ENCODE measurements at places on chromosomes 4 and X. TPM values are rescaled to one million over a fixed set of nuclear protein-coding genes. Genes with fewer than 3 reads are reported as not detected.
A peak's percentile ranks its signal among the peaks of the same experiment; 100 is the strongest.

- no peaks in the 10 kb centered on the region for H3K4me1 ChIP-seq
- no peak overlapping the region for H3K4me3 ChIP-seq
- no peaks in the 10 kb centered on the region for H3K36me3 ChIP-seq
- DNase-seq: no peak
- no peaks in the 10 kb centered on the region for H3K27me3 ChIP-seq
Measured at GRCh38 chr4:59612235-59612634, 1587.9 kb upstream of the ADGRL3 start.

GRCh38 chrX:106897259-106897658 is 5.9 kb downstream of the RIPPLY1 start:
- H3K4me1 ChIP-seq: no peaks in the 10 kb centered on the region
- DNase-seq: no peak

- peak overlapping the region; percentile 44 for H3K27ac ChIP-seq
- peaks cover 2% of the 10 kb centered on the region for H3K27me3 ChIP-seq
- H3K4me3 ChIP-seq: peak overlapping the region; percentile 68
- DNase-seq: no peak
- H3K36me3 ChIP-seq: no peaks in the 10 kb centered on the region
Measured at GRCh38 chrX:323721-324628, 5.4 kb upstream of the GTPBP6 start.

DNA sequence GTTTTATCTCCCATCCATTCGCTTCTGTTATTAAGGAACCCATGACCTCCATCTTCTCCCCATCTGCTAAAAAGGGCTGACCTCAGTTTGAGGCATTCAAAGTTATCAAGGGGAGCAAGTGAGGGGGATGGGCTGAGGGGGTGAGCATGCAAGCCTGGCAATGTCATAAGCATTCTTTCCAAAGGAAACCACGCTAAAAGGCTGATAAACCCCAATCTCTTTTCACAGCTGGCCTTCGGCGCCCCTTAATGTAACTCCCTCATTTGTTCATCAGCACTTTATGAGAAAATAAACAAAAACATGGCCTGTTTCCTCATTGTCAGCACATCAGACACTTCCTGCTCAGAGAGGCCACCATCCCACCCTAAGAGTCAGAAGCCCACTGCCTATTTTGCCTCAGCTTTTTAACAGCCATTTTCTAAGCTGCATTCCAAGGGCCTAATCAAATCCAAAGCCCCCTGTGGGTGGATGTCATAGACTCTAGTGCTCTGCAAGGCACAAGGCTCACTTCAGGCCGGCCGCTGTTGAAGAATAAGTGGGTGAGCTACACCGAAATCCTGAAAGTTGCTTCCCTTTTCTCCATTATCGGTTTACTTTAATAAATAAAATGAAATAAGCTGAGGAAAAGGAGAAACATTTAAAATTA is 92.0 kb upstream of the SRD5A3 start:
- H3K27ac ChIP-seq: no peak overlapping the region
- no peaks in the 10 kb centered on the region for H3K4me1 ChIP-seq
- no peaks in the 10 kb centered on the region for H3K36me3 ChIP-seq
- no peak overlapping the region for H3K4me3 ChIP-seq
- no peak for DNase-seq
- peaks cover 23% of the 10 kb centered on the region for H3K27me3 ChIP-seq

GRCh38 chrX:13965531-13965930 is 64.2 kb downstream of the GEMIN8 start:
- no peak for DNase-seq
- H3K4me1 ChIP-seq: no peaks in the 10 kb centered on the region
- H3K27me3 ChIP-seq: peaks cover 18% of the 10 kb centered on the region
- H3K4me3 ChIP-seq: no peak overlapping the region
- H3K36me3 ChIP-seq: no peaks in the 10 kb centered on the region

GRCh38 chr4:88027611-88028608 is 20.5 kb downstream of the PKD2 start:
- peaks cover 21% of the 10 kb centered on the region for H3K36me3 ChIP-seq
- DNase-seq: no peak
- H3K27ac ChIP-seq: no peak overlapping the region
- H3K4me3 ChIP-seq: no peak overlapping the region
- H3K4me1 ChIP-seq: peaks cover 8% of the 10 kb centered on the region

DNA sequence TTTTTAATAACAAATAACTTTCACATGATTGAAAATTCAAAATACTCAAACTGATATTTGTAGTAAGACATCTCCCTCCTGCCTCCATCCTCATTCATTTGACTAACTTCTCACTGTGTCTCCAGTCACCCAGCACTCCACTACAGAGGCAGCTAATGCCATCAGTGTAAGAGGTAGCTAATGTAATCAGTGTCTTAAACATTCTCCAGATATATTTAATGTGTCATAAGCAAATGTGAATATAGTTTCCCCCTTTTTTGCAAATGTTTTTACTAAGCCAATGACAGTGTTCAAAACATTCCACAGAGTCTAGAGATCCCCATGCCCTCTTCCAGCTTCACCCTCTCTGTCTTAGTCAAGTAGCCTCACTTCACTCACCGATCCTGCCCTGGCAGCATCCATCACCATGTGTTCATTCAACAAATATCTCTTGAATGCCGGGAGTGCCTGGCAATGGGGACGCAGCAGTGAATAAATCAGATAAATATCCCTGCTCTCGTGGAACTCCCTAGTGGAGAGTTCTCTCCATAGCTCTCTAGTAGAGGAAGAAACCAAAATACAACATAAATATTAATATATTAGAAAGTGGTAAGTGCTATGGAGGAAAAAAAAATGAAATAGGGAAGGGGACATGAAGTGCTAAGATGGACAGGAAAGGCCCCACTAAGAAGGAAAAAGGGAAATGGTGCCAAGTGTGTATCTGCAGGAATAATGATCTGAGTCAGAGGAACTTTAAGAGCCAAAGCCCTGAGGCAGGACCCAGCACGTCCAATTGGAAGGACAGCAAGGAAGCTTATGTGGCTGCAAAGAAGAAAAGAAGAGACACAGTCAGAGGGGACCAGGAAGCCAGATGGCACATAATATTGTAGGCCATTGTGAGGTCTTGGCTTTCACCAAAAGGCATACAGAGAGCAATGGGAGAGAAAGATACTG is 18.7 kb downstream of the SCFD2 start:
- H3K4me3 ChIP-seq: no peak overlapping the region
- H3K4me1 ChIP-seq: no peaks in the 10 kb centered on the region
- no peak for DNase-seq
- no peak overlapping the region for H3K27ac ChIP-seq

DNA sequence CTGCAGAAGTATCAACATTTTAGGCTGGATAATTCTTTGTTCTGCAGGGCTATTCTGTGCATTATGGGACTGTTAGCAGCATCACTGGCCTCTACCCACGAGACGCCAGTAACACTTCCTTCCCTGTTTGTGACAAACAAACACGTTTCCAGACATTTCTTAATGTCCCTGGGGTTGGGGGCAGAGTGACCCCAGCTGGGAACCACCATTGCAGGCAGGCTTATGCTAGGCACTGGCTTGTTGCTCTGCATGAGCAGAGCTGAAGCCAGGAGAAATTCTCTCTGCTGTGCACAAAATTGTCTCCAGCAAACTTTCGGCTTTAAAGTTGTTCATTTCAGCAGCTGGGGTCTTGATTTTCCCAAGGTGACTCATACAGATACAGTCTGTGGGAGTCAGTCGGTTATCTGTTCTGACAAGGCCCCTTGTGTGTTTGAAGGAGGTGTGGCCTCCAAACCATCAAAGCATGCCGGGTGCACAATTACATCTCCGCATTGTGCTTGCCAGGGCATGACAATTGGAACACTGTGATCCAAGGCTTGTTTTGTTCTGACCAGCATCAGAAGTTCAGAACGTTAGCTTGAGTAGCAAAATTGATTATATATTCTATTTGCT is 156.4 kb upstream of the BOD1L1 start:
- H3K4me1 ChIP-seq: no peaks in the 10 kb centered on the region
- no peak for DNase-seq
- H3K27me3 ChIP-seq: no peaks in the 10 kb centered on the region
- no peaks in the 10 kb centered on the region for H3K36me3 ChIP-seq
- H3K27ac ChIP-seq: no peak overlapping the region
- H3K4me3 ChIP-seq: no peak overlapping the region

LANCL3 gene
- total RNA-seq: 1.5 TPM

ADGRL3 gene
- total RNA-seq: not detected

ETDA gene
- total RNA-seq: not detected

Data from natural killer cell treated with Interleukin-12 subunit alpha and Interleukin-12 subunit beta and Interleukin-15 and Interleukin-18, amount 100 ng/mL, for 72 hours (primary cell).